H9 (cell line): ENCODE measurements at places on chromosomes 5 and 9.

DNA sequence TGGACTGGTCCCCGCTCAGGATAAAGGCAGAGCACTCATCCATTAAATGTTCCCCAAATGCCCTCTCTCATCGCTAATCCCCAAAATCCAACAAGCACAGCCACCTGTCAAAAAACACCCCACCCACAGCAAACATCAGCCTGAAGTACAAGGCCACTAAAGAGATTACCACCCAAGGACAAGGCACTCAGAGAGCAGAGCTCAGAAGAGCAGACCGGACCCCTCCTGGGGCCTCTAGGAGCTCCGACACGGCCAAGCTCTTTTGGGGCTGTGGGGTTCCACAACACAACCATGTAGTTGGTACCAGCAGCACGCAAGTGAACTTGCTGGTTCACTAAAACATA is 9.8 kb downstream of the VDAC1 start:
- no peak for DNase-seq

DNA sequence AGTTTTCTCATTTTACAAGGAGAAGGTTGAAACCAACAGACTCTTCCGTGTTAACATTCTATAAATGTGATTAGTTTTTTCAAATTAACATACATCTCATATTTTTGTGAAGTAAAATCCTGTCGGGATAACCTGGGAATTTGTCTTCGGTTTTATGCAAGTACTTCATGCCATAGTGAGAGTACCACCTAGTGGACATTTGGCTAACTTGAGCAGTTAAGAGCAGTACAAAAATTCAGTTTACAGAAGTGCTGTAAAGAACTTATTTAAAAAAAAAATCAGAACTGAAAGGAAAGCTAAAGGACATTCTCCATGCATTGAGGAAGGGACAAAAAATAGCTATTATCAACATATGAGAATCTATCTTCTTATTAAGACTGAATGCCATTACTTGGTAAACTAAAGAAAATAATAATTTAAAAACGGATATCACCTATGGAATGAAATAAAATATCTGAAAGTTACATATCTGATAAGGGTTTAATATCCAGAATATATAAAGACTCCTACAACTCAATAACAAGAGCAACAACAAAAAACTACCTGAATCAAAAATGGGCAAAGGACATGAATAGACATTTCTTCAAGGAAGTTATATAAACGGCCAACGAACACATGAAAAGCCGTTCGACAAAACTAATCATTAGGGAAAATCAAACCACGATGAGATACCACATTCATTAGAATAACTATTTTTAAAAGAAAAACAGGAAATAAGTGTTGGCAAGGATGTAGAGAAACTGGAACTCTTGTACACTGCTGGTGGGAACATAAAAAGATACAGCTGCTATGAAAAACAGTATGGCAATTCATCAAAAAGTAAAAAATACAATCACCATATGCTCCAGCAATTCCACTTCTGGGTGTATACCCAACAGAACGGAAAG is 117.0 kb upstream of the GNA14 start:
- no peak for DNase-seq

DNA sequence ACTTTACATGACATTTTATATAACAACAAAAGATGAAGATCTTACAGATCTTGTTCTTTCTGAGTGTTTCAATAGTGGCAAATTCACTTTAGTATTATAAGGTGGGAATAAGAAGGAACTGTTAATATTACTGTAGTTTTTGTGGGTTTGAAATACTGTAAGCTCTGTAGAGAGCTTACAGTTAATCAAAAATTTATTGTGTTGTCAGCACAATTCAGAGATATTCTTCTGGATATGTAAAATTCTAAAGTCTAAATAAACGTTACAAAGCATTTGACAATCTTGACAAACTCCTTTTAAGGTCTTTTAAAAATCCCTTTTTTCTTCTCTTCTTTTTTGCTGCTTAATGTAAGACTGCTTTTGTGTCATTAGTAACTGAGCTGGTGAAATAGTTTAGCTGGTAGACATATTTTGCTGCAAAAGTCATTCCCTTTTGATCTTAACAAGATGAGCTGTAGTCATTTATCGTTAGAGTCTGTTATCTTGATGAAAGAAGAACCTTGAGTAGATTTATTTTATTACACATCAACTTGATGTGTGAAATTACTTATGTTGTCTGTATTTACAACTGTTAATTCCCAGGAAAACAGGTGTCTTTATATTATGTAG is 186.0 kb downstream of the WDR70 start:
- DNase-seq: no peak

GRCh38 chr5:85428426-85428934 is 1043.8 kb upstream of the EDIL3 start:
- no peak for DNase-seq

DNA sequence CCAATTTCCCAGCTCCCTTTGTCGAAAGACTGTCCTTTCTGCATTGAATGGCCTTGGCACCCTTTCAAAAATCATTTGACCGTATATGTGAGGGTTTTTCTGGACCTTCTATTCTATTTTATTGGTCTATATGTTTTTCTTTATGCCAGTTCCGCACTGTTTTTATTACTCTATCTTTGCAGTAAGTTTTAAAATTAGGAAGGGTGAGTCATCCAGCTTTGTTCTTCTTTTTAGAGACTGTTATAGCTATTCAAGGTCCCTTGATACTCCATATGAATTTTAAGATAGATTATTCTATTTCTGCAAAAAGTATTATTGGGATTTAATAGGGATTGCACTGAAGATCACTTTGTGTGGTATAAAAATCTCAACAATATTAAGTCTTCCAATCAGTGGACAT is 44.2 kb upstream of the STARD4 start:
- no peak for DNase-seq

DNA sequence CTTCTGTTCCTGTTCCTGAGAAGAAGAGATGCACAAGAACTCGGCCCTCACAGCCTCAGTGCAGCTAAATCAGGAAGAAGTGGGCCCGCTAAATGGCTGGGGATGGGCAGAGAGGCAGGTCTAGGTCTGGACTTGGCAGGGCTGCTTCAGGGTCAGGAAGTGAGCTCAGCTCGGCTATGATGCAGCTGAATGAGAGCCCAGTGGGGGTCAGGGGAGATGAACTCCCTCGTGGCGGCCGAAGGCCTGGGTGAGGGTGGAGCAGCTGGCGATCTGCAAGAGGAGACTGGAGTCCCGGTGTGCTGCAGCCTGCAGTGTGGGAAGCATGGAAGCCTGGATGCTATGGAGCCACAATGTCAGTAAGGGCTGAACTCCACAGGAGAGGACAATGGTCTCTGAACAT is 466.2 kb downstream of the SPOCK1 start:
- peak; percentile 51 for DNase-seq

- DNase-seq: peak; percentile 15
These were observed 17.9 kb downstream of the OR13J1 start for GRCh38 chr9:35852267-35852815.

DNA sequence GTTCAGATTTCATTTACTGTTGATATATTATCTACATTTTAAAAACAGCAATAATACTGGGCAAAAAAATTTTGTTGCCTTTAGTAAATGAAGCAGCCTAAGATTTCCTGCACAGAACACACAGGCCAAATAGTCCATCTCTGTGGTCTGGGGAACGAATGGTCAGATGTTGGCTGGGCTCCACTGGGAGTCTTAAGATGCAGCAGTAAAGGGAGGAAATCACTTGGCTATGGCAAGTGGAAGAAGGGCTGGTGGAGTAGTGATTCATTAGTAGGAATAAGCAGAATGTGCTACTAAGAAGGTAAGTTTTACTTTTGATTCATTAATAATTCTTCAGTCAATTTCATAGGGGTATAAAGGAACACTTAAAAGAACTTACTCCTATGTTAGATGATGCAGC is 91.1 kb upstream of the ARRDC3 start:
- no peak for DNase-seq
